G401 (cell line): ENCODE measurements at places on chromosomes 3 and 15. TPM values are rescaled to one million over a fixed set of nuclear protein-coding genes. Genes with fewer than 3 reads are reported as not detected.

GRCh38 chr15:78024883-78025282 is 52.6 kb downstream of the TBC1D2B start:
- no peak for DNase-seq

DNA sequence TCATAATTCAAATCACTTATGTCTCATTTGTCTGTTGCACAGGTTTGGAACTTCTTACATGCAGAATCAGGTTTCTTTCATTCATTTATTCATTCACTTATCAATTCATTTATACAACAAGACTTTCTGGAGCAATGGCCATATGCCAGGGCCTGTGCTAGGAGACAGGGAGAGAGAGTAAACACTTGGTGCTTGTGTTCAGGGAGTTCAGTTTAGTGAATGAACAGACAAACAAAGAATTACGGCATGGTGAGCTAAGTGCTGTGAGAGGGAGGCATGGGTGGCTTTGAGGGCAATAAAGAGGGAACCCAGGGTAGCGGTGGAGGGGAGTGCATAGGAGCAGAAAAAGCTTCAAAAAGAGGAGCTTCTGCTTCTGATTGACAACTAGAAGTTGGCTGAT is 8.5 kb upstream of the IREB2 start:
- no peak for DNase-seq

DNA sequence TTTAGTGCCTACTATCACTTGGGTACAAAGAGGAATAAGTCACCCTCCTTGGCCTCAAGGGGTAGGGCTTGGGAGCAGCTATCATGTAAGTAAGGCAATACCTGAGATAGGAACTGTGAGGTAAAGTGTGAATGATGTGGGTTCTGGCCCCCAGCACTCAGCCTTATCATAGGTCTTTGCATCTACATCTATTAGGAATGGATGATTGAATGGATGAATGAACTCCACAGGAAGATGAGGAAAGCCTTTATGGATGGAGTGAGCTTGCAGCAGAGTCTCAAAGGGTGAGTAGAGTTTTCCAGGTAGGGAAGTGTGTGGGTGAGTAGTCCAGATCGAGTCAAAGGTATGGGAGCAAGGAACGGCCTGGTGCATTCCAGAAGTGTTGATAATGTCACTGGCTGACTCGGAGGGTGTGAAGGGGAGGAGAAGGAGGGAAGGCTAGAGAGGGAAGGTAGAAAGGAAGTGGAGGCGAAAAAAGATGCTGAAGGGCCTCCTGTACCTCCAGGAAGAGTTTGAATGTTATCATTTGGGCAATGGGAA is 13.1 kb upstream of the ABHD2 start:
- DNase-seq = no peak

The GTPBP8 gene
- 20.4 and 26.9 TPM in 2 replicates for total RNA-seq

DNA sequence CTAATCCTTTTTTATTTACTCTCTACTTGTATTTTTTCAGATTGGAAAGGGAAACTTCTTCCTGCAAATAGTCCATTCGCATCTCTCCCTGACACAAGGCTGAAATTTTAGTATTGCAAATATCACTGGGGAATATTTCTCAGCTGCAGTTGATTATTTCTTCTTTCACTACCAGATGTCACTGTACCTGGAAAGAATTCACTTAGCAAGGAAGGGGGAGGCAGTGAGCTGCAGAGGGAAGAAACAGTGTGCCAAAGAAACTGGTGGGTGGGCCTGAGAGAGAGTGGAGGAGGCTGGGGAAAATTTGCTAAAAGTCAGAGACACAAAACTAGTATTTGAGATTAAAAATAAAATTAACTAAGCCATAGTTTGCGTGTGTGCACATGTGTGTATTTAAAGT is 142.3 kb upstream of the STT3B start:
- DNase-seq = no peak

GRCh38 chr15:57393061-57393460 is 16.8 kb downstream of the CGNL1 start:
- no peak for DNase-seq

DNA sequence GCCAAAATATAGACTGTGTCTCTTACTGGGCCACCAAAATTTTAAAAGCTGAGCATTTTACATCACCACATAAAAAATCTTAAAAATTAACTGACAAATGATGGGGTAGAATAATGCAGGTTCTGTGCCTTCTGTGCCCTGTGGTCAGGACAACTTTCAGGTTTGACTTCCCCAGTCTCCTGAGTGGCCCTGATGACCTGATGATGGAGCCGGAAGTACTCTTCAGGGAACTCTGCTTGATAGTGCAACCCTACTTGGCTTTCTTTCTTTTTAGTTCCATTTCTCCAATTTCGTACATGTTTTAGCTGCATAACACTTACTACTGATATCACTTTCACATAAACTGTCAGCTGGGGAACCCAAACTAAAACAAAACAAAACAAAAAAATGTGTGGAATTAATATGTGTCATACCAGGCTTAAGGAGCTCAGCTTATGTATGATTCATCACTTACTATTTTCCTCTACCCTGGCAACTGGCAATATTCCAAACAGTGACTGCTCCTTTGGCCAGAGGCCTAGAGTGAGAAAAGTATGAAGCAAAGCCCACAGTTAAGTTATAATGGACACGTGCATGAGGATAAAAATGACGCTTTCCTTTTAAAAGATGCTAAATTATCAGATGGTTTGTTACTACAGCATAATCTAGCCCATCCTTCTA is 194.3 kb downstream of the BCHE start:
- peak; percentile 73 for DNase-seq

The TLR9 gene
- total RNA-seq = 0.07 TPM in 1 of 2 replicates, not detected in the other

DNA sequence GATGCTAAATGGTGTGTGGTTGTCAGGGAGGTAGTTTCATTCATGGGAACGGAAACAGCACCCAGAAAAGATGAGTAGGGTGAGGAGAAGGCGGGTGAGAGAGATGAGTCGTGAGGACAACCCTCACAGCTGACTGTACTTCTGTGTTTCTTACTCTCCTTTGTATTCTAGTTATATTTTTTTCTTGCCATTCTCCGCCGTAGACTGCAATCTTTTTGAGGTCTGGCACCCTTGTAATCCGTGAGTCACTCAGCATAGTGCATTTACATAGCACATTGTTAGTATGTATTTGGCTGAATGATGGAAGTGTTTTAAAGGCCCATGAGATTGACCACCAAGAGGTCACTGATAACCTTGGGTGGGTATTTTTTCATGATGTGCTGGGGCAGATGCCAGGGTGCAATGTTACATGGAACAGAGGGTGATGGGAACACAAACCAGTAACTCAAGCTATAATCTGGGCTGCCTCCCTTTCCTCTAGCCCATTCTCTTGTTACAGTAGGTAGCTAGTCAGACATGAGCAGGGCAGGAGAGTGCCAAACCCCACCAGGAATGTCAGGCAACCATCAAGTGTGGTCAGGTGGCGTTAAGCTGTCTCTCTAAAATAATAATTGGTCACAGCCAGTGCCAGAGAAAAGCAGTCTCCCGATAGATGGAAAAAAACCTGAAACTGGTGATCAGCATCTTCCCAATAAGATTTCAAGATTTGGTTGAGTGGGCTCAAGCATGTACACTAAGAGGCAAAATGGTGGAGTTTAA is 18.8 kb upstream of the DGKG start:
- no peak for DNase-seq

- DNase-seq = no peak
Measured at GRCh38 chr15:48696627-48697312, 51.3 kb upstream of the FBN1 start.

The USP19 gene
- total RNA-seq = 46.1 and 46.5 TPM in 2 replicates

DNA sequence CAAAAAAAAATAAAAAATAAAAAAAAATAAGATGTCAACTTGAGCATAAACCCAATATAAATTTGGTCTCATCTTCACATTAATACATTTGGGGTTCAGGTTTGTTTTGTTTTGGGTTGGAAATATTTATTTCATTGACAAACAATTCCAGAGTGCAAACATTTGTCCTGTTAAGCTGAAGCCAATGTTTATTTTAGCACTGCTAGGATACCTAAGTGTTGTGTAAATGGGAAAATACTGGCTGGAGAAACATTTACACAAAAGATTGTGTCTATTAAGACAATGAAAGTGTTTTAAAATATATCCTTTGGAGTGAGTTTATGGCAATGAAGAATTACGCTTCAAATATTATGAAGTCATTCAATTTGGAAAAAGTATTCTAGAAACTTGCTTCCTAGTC is 91.1 kb downstream of the MEIS2 start:
- DNase-seq = no peak

DNA sequence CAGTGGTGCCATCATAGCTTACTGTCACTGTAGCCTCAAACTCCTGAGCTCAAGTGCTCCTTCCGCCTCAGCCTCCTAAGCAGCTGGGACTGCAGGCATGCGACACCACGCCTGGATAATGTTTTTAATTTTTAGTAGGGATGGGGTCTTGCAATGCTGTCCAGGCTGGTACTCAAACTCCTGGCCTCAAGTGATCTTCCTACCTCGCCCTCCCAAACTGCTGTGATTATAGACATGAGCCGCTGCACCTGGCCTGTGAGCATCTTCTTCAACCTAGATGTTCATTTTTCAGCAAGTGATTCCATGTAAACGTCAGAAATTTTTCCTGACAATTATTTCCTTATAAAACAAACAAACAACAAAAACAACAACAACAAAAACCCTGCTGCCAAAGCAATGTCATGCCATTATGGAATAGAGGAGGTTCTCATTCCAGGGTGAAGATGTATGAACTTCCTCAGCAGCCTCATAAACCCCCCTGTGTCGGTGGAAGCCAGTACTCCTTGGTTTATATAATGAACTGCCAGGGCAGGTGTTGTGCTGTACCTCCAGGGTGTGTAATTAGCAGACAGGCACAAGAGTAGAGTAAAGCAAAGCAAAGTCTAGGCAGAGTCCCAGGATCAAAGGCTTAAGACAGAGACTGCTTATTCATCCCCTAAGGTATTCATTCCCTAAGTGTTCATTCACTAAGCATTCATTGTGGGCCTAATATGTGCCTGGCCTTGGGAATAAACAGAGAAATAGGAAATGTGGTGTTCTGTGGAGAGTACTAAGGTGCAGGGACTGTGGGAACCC is 44.6 kb downstream of the NR2C2 start:
- no peak for DNase-seq

- DNase-seq = no peak
Measured at GRCh38 chr3:48247401-48247811, 6.5 kb downstream of the ZNF589 start.

The PAQR9 gene
- 0.06 TPM in 1 of 2 replicates, not detected in the other for total RNA-seq

DNA sequence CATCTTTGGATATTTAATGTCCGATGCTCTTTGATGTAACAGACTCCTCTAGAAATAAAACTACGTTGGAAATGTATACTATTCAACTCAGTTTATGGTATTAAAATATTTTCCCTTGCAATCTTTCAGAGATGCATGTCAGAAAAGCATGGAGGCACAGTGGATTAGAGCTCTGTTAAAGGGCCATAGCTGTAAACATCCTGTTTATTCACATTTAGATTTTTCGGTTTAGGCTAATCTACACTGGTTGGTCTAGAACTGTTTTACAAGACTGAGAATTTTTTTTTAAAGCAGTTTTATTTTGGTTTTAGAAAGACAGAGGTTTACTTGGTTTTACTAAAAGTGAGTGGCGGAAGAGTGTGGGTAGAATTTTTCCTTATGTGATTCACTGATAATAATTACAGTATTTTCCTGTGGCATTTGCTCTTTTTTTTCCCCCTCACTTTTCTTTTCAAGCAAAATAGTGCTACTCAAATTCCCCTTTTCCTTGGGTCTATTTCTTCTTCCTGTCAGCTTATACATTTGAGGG is 132.1 kb downstream of the IL1RAP start:
- DNase-seq = no peak

- peak; percentile 97 for DNase-seq
Measured at GRCh38 chr3:95394286-95394685, 1331.4 kb downstream of the NSUN3 start.

- DNase-seq = no peak
Measured at GRCh38 chr15:29854413-29854812, 32.1 kb upstream of the TJP1 start.

The SLC38A3 gene
- 1.1 and 3.0 TPM in 2 replicates for total RNA-seq

- DNase-seq = no peak
Measured at GRCh38 chr15:81596159-81596865, 222.3 kb upstream of the TMC3 start.

GRCh38 chr15:70777170-70777926 is 14.0 kb upstream of the UACA start:
- no peak for DNase-seq

- no peak for DNase-seq
Measured at GRCh38 chr3:12394569-12395271, 89.6 kb upstream of the TSEN2 start.

- no peak for DNase-seq
Measured at GRCh38 chr15:83444936-83445335, 2.2 kb upstream of the SH3GL3 start.

DNA sequence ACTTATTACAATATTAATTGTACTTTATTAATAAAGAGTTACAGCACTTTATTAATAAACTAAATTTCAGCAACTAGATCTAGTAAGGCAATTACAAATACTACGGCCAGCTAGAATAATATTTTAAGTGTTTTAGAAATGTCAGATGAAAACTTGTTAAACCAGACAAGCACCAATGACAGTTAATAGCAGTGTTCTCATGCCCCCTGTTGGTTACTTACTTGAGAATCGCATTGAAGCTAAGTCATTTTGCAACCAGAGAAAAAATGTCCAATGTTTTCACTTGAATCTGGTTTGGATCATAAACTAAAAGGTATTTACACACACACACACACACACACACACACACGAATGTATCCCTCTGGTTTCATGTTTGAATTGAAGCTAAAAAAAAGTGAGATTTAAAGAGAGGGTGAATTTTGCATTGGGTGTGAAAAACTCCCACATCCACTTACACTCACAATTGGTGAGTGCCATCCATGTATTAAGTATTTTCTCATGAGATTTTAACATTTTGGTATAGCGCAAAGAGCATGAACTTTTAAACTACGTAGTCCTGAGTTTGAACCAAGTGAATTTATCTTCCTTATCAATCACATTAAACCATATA is 347.7 kb downstream of the ZBBX start:
- peak; percentile 30 for DNase-seq

DNA sequence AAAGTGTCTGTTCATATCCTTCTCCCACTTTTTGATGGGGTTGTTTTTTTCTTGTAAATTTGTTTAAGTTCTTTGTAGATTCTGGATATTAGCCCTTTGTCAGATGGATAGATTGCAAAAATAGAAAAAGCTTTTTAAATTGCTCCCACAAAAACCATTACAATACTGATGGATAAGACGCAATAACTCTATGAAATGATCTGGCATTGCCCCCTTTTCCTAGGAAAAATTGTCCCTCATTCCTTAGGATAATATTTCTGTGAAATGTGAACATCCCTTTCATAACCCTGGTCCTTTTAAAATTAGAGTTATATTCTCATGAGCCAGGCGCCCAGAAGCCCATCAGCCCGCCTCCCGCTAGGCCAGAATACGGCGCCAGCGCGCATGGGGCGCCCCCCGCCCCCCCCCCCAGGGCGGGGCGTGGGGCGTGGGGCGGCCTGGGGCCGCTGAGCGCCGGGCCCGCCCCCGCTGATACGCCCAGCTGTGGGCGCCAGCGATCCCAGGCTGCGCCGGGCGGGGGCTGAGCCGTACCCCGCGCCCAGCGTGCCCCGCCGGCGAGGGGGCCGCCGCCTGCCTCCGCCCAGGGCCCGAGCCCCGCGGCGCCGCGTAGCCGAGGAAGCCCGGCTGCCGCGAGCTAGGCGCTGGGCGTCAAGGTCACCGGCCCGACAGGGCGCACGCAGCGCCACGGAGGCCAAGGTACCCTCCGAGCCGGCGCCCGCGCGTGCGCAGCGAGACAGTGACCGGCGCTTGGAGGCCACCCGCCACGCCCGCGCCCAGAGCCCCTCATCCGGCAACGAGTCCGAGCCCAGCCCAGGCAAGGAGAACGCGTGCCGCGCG is 11.1 kb upstream of the ROPN1B start:
- no peak for DNase-seq
